Choroid plexus epithelial cell (primary cell): ENCODE measurements at places on chromosomes 2 and 18.
A peak's percentile ranks its signal among the peaks of the same experiment; 100 is the strongest.

DNA sequence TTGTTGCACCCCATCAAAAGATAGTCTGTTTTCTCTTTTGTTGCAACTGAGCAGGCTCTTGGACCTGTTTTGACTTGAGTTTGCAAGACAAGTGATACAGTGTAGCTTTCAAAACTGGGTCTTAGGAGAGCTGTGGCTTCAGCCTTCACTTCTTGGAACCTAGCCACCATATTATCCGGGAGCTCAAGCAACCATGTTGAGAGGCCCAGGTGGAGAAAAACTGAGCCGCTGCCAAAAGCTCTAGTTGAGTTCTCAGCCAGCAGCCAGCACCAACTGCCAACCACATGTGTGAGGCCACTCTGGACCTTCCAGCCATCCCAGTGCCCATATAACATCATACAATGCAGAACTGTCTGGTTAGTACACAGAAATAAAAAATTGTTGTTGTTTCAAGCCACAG lies 5.4 kb downstream of the CACNB4 start:
- DNase-seq = no peak

DNA sequence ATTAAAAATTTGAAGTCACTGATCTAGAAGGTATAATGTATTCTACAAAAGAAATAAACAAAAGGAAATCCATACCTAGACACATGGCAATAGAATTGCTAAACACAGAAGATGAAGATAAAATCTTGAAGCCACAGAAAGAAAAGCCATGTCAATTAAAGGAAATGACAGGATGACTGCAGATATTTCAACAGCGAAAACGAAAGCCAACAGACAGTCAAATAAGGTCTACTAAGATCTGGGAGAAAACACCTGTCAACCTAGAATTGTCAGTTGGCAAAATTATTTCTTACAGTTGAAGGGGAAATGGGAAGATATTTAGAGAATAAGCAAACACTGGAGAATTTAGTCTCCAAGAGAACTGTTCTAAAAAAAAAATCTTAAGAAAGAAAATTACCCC lies 39.2 kb downstream of the NETO1 start:
- DNase-seq = no peak

GRCh38 chr2:168137510-168138180 lies 109.8 kb downstream of the STK39 start:
- DNase-seq = peak; percentile 32

DNA sequence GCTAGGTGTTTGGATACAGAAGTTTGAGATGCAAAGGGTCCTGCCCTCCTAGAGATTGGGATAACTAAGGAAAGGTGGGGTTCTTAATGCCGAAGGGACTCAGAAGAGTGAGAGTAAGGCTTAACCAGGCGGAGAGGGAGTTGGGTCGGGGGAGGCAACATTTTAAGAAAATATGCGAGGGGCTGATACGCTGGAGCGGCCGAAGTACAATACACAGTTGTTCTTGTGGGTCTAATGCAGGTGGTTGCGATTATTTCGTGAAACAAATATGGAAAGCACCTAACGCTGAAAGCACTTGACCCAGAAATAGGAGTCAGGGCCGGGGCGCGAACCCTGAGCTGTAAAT lies 344 bp upstream of the MRPL33 start:
- DNase-seq = no peak

GRCh38 chr2:117128461-117128860 lies 686.0 kb upstream of the DDX18 start:
- peak; percentile 9 for DNase-seq

DNA sequence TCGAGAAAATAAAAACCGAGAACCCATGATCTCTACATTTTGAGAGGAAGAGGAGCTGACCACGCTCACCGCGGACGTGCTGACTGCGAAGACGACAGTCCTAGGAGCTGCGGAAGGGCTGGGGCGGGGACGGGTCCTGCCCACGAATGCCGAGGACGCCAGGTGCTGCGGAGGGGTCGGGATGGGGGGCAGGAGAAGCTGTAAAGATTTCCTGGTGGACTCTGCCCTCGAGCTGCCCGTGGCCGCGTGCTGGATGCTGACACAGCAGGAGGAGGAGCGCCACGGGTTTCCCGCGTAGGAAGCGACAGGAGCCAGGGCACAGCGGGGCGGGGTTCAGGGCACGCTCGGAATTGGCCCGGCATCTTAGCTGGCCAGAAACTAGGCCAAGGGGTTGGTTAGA lies 22.2 kb downstream of the ZSCAN30 start:
- DNase-seq = no peak

- DNase-seq = no peak
These were observed 43.7 kb upstream of the FOSL2 start for GRCh38 chr2:28348921-28349320.

DNA sequence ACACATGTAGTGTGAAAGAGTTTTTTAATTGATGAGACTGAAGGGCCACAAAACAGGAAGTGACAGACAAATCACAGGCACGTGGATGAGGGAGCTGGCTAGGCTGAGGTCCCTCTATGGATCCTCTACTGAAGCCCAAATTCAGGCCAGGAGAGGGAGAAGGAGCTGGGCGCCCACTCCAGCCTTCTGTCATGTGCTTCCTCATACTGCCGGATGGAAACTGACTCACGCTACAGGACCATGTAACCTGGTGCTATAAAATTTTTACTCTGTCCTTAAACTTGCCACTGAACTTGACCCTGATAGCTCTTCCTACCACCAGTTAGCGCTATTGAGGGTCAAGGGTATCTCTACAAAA lies 31.3 kb downstream of the PSTPIP2 start:
- DNase-seq = no peak

DNA sequence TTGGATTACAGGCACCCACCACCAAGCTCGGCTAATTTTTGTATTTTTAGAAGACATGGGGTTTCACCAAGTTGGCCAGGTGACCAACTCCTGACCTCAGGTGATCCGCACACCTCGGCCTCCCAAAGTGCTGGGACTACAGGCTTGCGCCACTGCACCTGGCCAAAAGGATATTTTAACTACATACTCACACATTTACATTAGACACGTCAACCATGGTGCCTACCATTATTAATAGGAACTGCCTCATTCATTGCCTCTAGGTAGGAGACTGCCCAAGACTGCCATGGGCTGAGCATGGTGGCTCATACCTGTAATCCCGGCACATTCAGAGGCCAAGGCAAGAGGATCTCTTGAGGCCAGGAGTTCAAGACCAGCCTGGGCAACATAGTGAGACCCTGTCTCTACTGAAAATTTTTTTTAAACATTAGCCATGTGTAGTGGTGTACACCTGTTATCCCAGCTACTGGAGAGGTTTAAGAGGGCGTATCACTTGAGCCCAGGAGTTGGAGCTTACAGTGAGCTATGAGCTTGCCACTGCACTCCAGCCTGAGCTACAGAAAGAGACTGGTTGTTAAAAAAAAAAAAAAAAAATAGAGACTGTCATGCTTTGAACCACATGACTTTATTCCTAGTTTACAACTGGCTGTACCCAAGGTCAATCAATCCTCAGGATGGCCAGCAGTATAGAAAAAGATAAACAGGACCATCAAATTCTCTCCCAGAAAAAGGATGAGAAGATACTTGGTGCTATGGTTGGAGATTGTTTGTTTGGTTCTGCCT lies 31.1 kb upstream of the EPC2 start:
- DNase-seq = no peak

- peak; percentile 92 for DNase-seq
These were observed at the start of gene PGAP1 for GRCh38 chr2:196926562-196927375. Gene PGAP1, minus strand, starts transcription at chr2:196926707. Its CDS starts 91 bp downstream, at chr2:196926616.

DNA sequence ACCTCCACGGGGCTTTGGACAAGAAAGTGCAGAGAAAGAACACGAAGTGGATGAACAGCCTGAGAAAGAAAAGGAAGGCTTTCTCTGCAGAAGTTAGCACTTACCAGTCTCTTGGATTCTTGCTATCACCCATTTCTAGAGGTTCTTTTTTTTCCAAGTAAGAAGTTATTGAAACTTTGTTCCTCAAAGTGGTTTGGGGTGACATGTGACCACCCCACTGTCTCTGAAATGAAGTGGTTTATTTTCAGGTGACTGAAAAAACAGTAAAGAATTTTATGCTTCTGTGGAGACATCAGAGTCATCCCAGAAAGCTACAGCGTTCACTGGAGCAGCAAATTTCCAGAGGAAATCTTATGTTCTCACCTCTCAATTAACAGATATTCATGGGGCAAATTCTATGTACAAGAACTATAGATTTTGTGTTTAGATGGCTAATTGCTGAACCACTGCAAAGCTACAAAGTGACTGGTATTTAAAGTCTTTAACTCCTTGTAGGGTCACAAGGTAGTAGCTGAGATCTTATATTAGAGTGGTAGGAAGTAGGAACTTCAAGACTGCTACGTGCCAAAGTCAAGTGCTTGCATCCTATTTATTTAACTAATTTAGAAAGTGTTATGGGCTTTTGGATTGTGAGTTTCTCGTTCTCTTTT lies 267.5 kb downstream of the TGIF1 start:
- no peak for DNase-seq

DNA sequence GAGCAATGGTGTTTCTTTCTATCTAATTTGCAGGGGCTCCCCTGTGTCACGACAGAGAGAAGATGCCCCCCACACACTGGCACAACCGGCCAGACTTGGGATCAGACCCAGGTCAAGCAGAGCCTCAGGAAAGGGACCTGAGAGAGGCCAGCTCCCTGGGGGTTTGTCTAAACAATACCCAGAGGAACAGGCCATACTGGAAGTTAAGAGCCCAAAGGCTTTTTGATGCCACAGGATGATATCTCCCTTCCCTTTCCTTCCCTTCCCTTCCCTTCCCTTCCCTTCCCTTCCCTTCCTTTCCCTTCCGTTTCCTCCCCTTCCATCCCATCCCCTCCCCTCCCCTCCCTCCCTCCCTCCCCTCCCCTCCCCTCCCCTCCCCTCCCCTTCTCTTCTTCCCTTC lies 139.2 kb downstream of the ARL4C start:
- DNase-seq = no peak

GRCh38 chr2:26780203-26780760 lies 5.6 kb upstream of the CENPA start:
- DNase-seq = no peak

- no peak for DNase-seq
These were observed 564 bp downstream of the TRABD2A start for GRCh38 chr2:84880395-84880644.

DNA sequence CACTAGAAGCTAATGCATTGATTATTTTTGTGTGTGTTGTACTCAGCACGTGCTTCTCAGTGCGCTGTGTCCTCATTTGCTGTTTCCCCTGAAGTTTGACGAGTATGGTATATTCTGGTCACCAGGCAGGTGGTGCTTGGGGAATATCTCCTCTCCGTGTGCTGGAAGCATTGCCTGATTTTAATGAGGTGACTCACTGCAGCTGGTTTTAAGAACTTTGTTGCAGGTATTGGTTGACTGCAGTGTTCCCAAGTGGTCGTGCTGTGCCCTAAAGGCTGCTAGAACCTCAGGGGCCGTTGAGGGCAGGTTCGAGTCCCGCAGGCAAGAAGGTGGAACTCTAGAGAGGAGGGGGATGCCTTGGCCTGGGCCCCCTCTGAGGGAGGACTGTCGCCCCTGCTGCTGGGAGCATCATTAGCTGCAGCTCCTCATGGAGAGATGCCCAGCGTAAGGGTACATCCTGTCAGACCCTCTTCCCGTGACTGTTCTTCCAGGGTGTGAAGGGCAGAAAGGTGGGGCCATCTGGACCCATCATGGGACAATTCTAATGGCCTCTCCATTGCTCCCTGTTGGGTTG lies 82.6 kb downstream of the AGAP1 start:
- DNase-seq = no peak

- no peak for DNase-seq
These were observed 31.3 kb upstream of the DNAH7 start for GRCh38 chr2:196099916-196100315.

- peak; percentile 92 for DNase-seq
These were observed 33.2 kb upstream of the FOSL2 start for GRCh38 chr2:28359222-28360057.

- DNase-seq = no peak
These were observed 128.6 kb downstream of the TGIF1 start for GRCh38 chr18:3578621-3579020.

GRCh38 chr2:39851651-39852110 lies 72.6 kb upstream of the THUMPD2 start:
- DNase-seq = peak; percentile 59

DNA sequence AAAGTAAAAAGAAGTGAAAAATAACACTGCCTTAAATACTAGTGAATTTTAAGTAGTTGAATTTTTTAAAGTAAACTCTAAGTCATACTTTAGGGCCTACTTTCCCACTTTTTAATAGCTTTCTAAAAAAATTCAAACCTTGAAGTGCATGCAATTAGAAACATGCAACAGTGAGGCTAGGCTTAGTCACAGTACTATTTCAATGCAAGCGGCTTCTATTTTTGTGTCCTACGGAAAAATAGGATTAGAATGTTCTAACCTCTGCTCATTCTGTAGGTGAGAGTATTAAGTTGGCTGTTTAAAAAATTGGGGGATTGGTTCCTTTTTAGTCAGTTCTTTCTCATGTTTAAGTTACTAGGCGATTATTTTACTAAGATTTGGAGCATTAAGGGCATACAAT lies 39.1 kb upstream of the PSMD14 start:
- no peak for DNase-seq

GRCh38 chr2:98438190-98439133 lies 6.2 kb upstream of the INPP4A start:
- no peak for DNase-seq

DNA sequence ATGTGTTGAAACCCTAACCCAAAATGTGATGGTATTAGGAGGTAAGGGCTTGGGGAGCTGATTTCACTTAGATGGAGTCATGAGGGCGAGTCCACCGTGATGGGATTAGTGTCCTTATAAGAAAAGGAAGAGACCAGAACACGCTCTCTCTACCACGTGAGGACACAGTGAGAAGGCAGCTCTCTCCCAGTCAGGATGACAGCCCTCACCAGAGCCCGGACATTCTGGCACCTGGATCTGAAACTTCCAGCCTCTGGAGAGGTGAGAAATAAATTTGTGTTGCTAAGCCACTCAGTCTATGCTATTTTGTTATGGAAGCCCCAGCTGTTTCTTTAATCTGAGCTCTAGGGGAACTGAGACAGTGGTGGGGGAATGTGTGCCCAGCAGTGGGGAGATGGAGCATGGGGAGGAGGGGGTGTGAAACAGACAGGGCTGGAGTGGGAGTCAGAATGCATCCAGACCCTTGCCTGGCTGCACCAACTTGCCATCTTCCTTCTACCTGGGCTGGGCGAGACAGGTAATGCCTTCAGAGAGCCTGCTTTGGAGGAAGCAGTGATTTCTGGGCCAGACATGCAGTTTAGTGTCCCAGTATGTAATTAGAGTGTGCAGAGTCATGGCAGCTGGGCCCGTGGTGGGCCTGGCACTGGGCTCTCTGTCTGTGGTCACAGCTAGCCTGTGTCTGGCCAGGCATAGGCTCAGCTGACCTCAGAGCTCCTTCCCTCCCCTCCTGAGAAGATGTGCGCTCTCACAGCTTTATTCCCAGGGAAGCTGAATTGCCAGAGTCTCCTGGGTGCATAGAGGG lies 38.1 kb downstream of the RHOB start:
- no peak for DNase-seq

- no peak for DNase-seq
These were observed 79.7 kb downstream of the STRN start for GRCh38 chr2:36886664-36887063.

DNA sequence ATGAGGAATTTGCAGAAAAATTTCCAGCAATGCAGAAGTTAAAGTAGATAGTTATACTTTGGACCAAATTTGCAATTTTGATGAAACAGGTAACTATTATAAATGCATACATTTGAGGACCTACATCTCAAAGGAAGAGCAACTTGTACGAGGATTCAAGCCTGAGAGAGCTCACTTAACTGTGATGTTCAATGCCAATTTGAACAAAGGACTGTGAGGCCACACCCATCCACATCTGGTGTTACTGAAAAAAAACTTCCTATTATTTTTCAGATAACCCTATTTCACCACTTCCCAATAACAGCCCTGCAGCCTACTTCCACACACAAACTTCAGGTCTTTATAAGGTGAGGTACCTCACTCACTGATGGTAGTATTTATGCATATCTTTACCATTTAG lies 203.5 kb upstream of the NABP1 start:
- no peak for DNase-seq
